Muscle of back (tissue), 13 donors: ENCODE measurements at places on chromosomes 5 and 9. TPM values are rescaled to one million over a fixed set of nuclear protein-coding genes. Genes with fewer than 3 reads are reported as not detected.
A peak's percentile ranks its signal among the peaks of the same experiment; 100 is the strongest.

DNA sequence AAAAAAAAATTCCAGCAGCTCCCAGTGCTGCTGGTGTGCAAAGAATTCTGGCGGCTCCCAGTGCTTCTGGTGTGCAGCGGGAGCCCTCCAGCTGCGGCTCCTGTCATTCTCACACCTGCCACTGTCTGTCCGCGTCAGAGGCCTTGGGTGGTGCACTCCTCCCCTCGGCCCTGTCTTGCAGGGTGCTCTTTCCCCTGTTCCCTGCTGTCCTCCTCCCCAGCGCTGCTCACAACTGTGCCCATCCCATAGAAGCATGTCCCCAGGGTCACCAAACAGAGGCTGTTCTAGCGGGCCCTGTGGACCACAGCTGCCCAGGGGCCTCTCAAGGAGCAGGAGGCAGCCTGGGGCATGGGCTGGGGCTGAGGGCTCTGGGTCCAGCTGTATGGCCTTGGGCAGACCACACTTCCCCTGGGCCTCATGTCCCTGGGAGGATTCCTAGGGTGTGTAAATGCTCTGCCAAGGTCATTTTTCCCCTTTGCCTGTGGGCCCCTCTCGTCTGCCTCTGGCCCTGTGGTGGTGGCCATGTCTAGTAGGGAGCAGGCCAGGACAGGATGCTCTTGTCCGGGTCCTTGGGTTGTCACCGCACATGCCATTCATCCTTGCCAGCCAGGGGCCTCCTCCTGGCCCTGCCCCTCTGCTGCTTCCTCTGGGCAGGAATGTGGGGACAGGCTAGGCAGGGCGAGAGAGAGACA is 68.2 kb downstream of the PHF2 start:
- DNase-seq = peak; percentile 52

GRCh38 chr5:181028032-181028819 is 11.8 kb upstream of the BTNL9 start:
- DNase-seq = no peak

- no peak for DNase-seq
Observed at GRCh38 chr5:146647656-146648199, 131.7 kb upstream of the GPR151 start.

GRCh38 chr5:167317884-167318283 is 973.6 kb upstream of the WWC1 start:
- no peak for DNase-seq

NSMF gene
- 22.9 TPM for polyA plus RNA-seq

ISL1 gene
- 0.50 TPM for polyA plus RNA-seq
